ENCODE measurements at places on chromosomes 7 and 10.

DNA sequence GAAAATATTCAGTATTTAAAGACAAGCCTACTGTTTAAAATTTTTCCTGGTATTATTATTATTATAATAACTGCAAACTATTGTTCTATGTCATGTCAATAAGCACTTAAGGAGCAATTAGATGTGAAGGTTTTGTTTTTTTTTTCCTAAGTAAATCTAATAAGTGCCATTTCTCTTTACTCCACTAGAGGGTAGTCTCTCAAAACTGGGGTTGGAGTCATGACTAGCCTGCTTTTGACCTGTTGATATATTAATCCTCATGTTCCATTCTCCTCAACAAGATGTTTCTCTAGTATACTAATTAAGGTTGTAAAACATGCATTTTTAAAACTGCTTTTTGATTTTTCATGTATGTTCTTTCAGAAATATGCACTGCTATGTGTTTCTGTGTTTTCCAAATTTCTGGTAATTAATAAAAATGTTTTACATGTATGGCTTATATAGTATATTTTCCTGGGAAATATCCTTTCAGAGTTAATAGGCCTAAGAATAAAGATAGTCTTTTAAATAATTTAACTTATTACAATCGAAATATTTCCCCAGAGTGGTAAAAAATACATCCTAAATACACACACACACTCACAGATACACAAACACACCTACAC, 1.0 kb upstream of the LRRN3 start:
- peak; percentile 38 for ATAC-seq

DNA sequence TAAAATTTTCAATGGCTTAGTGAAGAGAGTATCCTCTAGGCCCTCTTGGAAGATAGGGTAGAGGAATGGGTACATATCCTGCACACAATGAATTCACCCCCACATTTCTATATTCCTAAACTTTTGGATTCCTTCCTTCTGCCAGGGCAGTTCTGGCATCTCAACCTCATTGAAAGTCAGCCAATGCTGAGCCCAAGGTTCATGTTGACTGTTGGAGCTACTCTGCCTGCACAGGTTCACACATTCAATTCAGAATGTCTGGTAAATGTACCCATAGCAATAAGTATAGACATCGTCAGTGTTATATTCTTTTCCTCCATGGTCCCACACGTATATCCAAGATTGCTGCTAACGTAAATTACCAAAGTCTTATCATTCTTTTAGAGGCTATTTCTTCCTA, 48.9 kb upstream of the STARD3NL start:
- ATAC-seq, result no peak

- no peak for ATAC-seq
Measured at GRCh38 chr7:100208911-100209408, 10.8 kb upstream of the PVRIG start.

DNA sequence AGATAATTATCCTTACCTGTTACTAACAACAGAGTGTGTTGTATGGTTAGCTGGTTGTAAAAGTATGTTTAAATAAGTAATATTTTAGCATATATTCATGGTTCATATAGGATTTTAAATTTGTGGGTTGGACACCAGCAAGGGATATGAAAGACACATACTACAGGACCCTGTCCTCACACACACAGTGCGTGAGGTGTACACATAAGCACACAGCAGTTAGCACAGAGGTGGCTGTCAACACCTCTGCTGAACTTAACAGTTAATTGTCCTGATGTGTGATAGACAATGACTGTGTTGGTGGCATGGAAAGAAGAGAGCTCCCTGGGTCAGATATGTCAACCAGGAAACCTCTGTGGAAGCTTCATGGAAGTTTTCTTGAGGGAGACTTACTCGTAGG, 23.3 kb upstream of the NUP42 start:
- no peak for ATAC-seq

- no peak for ATAC-seq
Measured at GRCh38 chr7:5334671-5335070, 51.9 kb downstream of the SLC29A4 start.

DNA sequence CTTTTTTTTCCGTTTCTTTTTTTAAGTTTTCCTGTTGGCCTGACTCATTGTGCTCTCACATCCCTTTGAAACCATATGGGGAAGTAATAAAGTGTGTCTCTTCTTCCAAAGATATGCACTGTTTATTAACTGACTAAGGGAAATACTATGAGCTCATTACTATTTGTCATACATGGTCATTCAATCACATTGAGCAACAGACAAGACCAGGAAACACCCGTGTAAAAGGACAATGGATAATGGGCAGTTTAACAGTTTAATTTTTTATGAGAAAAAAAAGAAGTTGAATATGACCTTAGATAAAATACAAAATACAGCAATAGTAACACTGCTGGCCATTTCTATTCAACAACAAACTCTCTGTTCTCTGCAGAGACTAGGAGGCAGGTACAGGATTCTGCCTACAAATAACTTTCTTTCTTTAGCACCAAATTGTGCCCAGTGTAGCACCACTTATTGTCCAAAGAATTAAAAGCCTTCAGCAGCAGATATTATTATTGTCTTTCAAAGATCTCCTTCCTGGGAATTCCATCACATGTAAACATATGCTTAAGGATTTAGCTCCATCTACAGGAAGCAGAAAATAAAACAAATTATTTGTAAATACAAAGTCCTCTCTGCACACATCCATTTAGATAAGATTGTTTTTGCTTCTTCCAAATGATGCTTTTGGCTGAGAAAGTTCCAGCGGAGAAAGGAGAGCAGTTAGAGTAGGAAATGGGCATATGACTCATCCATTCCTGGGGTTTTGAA, 55.0 kb upstream of the AKR1E2 start:
- ATAC-seq, result peak; percentile 85

GRCh38 chr10:91976317-91977051, 52.9 kb downstream of the BTAF1 start:
- no peak for ATAC-seq

DNA sequence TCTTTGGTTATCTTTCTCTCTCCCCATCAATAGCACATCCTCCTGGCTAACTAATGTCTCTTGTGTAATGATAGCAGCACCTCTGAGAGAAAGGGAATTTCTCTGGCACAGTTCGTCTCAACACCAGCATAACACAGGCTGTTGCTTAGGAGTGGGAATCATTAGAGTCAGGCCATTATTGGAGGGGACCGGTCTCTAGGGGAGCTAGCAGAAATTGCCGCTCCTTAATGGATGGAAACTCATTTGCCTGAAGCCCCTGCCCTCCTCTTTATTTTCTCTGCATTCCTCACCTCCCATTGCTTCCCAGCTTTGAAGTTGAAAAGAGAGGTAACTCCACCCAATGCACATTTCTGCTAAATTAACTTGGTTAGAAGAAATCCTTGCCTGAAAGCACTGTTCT, 11.9 kb downstream of the LRRC4 start:
- ATAC-seq, result no peak

GRCh38 chr7:68414631-68415425, 1183.4 kb upstream of the AUTS2 start:
- ATAC-seq, result no peak

GRCh38 chr7:45712057-45712689, 138.0 kb downstream of the ADCY1 start:
- ATAC-seq, result no peak

- ATAC-seq, result no peak
Measured at GRCh38 chr10:72904806-72905205, 11.3 kb downstream of the OIT3 start.

- ATAC-seq, result no peak
Measured at GRCh38 chr7:44608916-44609648, 2.7 kb downstream of the OGDH start.

DNA sequence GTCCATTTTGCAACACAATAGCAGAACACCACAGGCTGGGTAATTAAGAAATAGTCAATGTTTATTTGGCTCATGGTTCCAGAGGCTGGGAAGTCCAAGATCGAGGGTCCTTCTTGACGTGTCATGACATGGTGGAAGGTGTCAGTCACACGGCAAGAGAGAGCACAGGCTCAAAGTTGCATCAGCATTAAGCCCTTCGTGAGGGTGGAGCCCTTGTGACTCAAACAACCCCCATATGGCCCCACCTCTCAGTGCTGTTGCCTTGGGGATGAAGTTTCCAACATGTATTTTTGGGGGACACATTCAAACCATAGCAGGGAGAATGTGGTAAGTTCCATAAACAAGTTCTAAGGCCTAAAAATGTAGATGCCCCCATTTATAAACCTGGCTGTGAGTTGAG, 24.6 kb upstream of the GTPBP4 start:
- no peak for ATAC-seq

DNA sequence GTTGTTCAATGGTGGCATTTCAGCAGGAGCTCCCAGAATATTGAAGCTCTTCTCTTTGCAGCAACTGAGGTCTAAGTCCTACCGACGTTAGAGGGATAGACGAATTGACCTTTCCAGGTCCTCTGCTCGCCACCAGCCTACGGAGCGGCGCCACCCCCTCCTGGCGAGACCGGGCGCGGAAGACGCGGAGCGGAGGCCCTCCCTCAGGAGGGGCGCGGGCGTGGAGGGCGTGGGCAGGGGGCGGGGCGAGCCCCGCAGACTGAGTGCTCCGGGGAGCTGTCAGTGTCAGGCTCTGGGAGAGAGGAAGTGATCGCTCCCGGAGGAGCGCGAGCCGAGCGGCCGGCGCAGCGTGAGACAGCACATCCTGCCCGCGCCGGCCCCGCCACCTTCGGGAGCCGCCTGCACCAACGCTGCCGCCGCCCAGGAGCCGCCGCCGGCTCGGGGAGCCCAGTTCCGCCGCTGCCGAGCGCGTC, at the start of gene DYNC1I1:
TSS of gene DYNC1I1 (plus strand) at position 257 of the 473 bp plus-strand sequence. CDS start 32,176 bp downstream, outside the sequence.
- ATAC-seq, result peak; percentile 96

GRCh38 chr10:52769966-52770365, 2.6 kb downstream of the MBL2 start:
- no peak for ATAC-seq

DNA sequence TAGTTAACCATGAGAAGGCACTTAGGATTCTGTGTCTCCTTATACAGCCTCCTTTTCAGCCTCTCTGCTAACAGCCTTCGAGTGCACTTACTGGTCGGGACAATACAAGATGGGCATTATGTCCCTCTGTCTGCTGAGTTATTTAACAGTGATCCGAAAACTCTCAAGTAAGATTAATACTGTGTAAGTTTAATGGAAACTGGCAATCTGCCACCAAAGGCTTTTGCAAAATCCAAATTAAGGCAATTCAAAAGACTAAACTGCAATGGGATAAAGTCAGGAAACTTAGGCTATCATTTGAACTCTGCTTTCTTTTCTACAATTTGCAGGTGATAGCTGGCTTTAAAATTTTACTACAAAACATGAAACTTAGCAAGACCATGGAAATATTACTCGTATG, 477.8 kb downstream of the TFEC start:
- no peak for ATAC-seq

DNA sequence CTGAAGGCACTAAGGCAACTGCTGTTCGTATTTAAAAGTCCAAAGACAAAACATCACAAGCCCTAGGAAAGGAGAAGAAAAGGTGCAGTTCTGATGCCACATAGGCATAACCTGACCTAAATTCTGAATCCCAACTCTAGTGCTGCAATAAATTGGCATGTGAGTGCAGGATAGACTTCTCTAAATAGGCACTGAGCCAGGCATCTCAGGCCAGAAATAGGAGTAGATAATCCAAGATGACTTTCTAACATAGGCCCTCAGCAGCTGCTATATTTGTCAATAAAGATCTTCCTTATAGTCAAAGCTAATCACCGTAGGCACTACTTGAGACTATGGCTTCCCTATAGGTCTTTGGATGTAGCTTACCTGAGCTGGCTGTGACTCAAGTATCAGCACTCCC, 1163.8 kb downstream of the SORCS1 start:
- ATAC-seq, result no peak

DNA sequence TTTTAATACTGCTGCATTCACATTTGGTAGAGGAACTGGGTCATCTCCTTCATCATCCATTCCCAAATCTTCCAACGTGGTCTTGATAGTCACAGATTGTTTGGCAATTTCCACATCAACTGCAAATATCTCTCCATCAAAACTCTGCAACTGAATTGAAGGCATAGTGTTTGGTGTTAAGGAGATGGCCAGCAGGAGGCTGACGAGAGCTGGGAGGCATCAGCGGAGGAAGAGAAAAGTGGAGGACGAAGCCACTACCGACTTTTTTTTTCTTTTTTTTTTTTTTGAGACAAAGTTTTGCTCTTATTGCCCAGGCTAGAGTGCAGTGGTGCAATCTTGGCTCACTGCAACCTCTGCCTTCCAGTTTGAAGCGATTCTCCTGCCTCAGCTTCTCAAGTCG, 205.0 kb upstream of the KCTD7 start:
- ATAC-seq, result no peak

GRCh38 chr7:43637114-43637806, 54.4 kb downstream of the STK17A start:
- peak; percentile 52 for ATAC-seq

DNA sequence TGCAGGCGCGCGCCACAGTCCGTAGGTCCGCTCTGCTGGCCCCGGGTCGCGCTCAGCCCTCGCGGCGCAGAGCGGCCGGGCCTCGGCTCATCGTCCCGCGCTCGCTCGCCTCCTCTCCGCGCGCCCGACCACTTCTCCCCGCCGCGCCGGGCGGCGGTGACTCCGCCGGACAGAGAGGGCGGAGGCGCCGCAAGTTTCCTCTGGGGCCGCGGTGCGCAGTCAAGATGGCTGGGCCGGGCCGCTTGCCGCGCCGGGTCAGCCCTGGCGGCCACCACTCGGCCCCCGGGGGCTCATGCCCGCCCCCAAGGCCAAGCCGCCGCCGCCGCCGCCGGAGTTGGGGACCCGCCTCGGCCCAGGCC, 441 bp downstream of the FZD8 start:
- ATAC-seq, result peak; percentile 16

GRCh38 chr10:1195828-1196227, 139.6 kb downstream of the WDR37 start:
- ATAC-seq, result no peak

DNA sequence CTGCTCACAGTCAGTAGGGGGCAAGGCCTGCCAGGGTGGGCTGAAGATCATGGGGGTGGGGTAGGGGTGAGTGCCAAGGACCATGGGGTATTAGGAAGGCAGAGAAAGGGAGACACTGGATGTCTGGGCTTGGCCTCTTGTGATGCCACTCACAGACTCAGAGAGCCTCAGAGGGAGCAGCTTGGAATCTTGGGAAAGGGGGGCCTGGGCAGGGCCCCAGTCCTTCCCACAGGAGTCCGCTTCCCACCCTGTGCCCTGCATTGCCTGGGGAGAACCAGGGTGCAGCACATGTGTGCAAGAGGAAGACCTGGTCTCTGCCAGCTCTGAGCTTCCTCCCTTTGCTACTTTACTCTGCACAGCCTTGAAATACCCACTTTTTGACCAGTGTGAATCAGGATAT, 4.3 kb downstream of the ADCY1 start:
- no peak for ATAC-seq
